ENCODE measurements at places on chromosomes 3 and 15. TPM values are rescaled to one million over a fixed set of nuclear protein-coding genes. Genes with fewer than 3 reads are reported as not detected.

GRCh38 chr3:50246517-50246954 is 10.5 kb downstream of the GNAI2 start:
- H3K27me3 ChIP-seq: no peaks in the 10 kb centered on the region
- H3K36me3 ChIP-seq: peaks cover 21% of the 10 kb centered on the region
- H3K4me1 ChIP-seq: peaks cover 99% of the 10 kb centered on the region
- peak overlapping the region; percentile 85 for H3K27ac ChIP-seq

DNA sequence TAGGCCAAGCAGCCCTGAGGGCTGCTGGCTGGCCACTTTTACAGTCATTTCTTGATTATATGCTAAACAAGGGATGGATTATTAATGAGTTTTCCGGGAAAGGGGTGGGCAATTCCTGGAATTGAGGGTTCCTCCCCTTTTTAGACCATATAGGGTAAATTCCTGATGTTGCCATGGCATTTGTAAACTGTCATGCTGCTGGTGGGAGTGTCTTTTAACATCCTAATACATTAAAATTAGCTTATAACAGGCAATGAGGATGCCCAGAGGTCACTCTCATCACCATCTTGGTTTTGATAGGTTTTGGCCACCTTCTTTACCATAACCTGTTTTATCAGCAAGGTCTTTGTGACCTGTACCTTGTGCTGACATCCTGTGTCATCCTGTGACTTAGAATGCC is 11.7 kb upstream of the PYDC2 start:
- no peak for DNase-seq
- H3K36me3 ChIP-seq: no peaks in the 10 kb centered on the region
- no peaks in the 10 kb centered on the region for H3K4me1 ChIP-seq
- no peaks in the 10 kb centered on the region for H3K27me3 ChIP-seq
- H3K27ac ChIP-seq: no peak overlapping the region

- H3K4me1 ChIP-seq: no peaks in the 10 kb centered on the region
- H3K36me3 ChIP-seq: no peaks in the 10 kb centered on the region
- no peak overlapping the region for H3K4me3 ChIP-seq
- no peaks in the 10 kb centered on the region for H3K27me3 ChIP-seq
- DNase-seq: no peak
Measured at GRCh38 chr3:36558961-36559360, 178.7 kb downstream of the STAC start.

- DNase-seq: no peak
- H3K27me3 ChIP-seq: peaks cover 3% of the 10 kb centered on the region
- H3K27ac ChIP-seq: no peak overlapping the region
Measured at GRCh38 chr3:125957674-125958510, 11.1 kb upstream of the ROPN1B start.

DNA sequence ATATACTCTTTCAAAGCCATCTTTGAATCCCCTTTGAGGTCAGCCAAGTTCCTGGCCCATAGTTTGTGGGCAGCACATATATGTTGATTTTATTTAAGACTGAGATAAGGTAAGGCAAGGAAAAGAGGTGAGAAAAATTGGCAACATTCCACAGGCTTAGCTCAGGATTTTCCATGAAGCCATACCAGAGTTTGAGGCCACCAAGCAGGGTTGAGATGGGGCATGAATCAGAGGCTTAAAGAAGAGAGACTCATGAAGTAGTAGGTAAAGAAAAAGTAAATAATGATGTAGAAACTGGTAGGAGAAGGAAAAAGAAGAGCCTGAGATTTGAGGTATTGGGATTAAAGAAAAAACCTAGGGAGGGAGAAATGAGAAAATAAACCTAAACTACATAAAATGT is 89.2 kb downstream of the MYO5A start:
- DNase-seq: no peak
- no peaks in the 10 kb centered on the region for H3K27me3 ChIP-seq
- no peaks in the 10 kb centered on the region for H3K36me3 ChIP-seq

- H3K27ac ChIP-seq: no peak overlapping the region
- no peak overlapping the region for H3K4me3 ChIP-seq
- peaks cover 15% of the 10 kb centered on the region for H3K4me1 ChIP-seq
- DNase-seq: no peak
- H3K27me3 ChIP-seq: no peaks in the 10 kb centered on the region
Measured at GRCh38 chr3:17183951-17184550, 299.3 kb downstream of the PLCL2 start.

GRCh38 chr15:58504674-58505234 is 73.0 kb downstream of the LIPC start:
- H3K27me3 ChIP-seq: no peaks in the 10 kb centered on the region
- no peak for DNase-seq
- no peak overlapping the region for H3K27ac ChIP-seq

The LIPH gene
- not detected for total RNA-seq

The PARP16 gene
- 11.7 TPM for total RNA-seq

The NR1I2 gene
- 0.13 TPM for total RNA-seq
